ENCODE measurements at places on chromosomes 3 and 15.
A peak's percentile ranks its signal among the peaks of the same experiment; 100 is the strongest.

- no peak for DNase-seq
Observed at GRCh38 chr3:195508185-195508584, 34.9 kb downstream of the PPP1R2 start.

DNA sequence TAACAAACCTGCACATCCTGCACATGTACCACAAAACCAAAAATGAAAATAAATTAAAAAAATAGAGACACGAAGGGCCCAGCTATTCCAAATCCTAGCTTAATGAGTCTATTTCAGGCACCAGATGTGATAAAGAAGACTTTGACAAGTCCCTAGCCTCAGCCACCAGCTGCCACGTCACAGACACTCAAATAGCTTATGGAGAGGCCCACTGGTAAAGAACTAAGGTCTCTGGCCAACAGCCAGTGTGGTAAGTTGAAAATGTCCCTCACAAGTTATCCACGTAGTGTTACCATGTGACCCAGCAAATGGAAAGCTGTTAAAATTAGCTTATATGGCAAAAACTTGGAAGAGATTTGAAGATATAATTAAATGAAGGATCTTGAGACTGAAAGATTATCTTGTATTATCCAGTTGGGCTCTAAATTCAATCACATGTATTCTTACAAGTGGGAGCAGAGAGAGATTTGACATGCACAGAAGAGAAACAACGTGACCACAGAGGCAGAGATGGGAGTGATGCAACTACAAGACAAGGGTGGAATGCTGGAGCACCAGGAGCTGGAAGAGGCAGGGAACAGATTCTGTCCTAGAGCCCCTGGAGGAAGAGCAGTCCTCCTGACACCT lies 10.9 kb downstream of the ACSBG1 start:
- DNase-seq, result peak; percentile 34

DNA sequence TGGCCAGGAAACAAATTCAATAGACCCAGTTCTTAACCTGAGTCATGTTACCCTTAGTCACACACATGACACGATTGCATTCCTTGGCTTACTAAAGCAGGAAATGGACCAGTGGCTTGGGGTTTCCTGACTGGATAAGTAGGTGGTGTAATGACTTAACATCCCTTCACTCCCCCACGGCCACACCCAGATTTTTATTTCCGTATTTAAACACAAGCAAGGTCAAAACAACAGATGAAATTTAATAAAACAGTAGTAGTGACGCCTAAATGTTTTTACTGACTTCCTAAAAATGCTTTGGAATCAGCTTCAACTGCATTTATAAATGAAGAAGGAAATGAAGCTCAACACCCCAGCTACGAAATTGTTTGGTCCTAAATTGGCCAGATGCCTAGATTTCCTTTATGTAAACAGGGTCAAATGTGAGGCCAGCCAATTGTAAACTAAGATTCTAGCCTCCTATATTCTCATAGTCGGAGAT lies 324.3 kb downstream of the CHST2 start:
- DNase-seq, result peak; percentile 99

DNA sequence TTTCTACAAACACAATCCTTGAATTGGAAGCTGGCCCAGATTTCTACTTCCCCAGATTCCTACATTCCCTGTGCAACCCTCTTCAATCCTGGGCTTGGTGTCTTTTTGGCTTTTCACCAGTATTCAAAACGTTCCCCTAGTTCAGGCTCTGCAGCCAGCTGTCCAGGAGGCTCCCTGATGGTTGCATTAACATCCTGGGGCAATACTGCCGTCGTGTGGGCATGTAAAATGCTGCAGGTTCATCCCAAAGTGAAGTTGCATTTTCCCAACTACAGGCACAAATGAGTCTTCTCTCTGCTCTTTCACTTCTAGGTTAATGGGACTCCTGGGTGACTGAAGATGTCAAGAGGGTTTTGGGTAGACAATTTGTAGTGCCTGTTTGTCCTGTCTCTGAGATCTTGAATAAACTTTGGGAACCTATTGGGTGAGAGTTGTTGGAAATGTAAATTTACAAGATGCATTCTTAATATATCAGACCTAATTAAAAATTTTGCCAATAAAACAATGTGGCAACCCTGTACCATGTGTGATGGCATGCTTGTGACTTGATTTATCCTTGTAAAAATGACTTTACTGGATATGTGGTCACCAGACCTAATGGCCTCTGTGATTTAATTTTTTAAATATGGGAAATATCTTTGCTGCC lies 28.6 kb downstream of the SOX14 start:
- peak; percentile 43 for DNase-seq

DNA sequence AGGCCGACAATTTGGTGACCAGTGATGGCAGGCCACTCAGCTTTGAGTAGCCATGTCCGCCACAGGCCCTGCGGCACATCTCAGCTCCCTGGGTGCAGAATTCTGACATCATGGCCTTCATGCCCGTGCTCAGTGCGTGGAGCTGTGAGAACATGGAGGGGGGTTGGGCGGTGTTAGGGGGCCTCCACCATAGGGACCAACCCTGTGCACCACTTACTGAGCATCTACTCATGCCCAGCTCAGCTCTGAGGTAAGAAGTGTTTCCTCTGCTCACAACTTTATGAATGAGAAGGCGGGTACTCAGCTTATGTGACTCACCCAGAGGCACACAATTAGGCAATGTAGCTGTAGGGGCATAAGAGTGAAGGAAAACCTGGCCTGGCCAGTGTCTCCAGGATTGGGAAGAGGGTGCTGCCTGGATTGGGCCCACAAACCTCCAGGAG lies 10.5 kb downstream of the ACOX2 start:
- DNase-seq, result peak; percentile 96

DNA sequence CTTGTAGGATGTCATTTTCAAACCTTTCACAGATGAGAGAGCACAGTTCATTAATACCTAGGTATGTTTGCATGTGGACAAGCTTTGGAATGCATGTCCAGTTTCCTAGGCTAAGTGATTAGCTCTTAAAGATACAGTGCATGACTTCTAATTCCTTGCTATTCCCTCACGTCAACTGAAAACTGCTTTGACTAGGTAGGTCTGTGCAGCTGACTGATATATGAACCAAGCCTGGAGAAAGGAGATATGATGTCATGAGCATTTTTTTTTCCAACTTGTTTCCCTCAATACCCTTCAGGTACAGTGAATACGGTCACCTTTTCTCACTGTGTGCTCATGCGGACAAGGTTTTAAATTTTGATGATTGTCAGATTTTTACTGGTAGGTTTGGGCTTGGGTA lies 41.6 kb upstream of the TASOR start:
- DNase-seq, result no peak

DNA sequence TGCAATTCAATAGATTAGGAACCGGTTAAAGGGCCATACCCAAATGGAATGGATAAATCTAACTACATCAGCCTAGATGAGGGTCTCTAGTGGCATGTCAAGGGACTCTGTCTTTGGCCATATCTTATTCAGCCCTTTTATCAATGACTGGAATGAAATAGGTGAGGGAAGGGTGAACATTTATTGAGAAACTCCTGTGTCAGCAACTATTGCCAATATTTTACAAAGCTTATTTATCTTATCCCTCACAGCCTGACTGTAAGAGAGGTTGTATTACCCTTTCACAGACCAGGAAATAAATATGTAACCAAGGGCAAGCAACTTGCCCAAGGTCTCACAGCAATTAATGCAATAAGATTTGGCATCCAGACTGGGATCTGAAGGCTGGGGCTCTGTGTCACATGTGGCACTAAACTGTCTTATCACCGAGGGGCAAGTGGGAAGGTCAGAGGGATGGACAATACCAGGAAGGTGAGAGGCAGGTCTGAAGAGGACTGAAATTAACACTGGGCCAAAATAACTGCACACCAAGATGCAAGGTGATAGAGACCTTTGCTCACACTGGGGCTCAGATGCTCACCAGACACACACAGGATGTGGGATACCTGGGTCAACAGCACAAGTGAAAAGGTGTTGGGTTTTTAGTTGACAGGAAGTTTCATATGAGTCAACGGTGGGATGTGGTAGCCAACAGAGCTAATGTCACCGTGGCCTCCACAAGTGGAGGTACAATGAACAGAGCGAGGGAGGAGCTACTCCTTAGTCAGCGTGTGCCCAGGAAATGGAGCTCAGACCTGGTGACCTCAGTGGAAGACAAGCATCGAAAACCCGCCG lies 261.3 kb downstream of the RPLP1 start:
- DNase-seq, result no peak

DNA sequence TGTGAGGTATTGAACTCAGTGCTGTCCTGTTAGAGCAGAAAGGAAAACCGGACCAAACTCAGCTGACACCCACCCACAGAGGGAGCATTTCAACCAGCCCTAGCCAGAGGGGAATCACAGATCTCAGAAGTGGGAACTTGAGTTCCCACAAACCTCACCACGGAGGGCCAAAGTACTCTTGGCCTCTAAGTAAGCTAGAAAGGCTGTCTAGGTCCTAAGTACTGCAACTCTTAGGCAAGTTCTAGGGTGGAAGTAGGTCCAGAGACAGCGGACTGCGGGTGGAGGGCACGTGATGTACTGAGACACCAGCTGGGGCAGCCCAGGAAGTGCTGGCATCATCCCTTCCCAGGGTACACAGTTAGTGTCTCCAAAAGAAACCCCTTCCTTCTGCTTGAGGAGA lies 34.1 kb downstream of the EOMES start:
- DNase-seq, result no peak

DNA sequence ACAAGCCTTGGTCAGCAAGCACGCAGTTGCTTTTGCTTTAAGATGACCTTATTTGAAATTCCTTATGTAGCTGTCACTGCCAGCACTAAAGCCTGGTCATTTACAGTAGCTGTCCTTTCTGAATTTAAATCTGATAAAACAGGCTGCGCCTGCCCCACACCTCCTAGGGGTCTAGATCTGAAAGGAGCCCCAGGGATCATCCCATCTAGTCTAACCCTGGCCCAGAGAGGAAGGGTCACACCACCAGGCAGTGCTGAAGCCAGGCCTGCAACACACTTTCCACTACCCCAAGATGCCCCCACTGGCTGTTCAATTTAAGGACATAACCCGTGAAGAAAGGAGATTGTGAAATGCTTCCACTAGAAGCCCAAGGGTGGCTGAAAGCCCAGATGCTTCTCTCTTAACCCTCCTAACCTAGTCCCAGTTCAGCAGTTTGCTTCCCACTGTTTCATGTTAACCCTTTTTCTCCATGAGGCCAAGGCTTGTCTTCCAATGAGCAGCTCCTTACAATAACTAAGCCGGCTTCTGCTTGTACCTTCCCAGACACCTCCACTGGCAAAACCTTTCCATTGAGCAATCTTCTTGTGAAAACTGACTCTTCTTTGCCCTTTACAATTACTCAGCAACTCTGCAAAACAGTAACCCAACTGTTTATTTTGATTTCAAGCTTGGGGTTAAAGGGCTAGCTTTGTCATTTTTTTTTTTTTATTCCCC lies 198.9 kb upstream of the LPP start:
- peak; percentile 90 for DNase-seq

DNA sequence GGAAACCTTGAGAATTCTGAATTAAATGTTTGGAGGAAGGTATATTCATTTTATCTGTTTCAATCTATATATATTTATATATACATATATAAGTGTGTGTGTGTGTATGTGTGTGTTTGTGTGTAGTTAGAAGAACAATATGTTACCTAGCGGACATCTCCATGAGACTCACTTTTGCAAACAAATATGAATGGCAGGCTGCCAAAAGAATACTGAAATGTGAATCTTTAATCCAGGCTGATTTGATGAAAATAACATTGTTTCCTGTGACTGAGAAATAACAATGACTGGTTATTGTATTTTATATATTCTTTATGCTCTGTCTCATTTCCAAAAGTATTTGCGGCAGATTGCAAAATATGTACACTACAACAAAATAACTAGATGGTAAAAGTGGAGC lies 255.5 kb upstream of the TGFBR2 start:
- DNase-seq, result no peak

DNA sequence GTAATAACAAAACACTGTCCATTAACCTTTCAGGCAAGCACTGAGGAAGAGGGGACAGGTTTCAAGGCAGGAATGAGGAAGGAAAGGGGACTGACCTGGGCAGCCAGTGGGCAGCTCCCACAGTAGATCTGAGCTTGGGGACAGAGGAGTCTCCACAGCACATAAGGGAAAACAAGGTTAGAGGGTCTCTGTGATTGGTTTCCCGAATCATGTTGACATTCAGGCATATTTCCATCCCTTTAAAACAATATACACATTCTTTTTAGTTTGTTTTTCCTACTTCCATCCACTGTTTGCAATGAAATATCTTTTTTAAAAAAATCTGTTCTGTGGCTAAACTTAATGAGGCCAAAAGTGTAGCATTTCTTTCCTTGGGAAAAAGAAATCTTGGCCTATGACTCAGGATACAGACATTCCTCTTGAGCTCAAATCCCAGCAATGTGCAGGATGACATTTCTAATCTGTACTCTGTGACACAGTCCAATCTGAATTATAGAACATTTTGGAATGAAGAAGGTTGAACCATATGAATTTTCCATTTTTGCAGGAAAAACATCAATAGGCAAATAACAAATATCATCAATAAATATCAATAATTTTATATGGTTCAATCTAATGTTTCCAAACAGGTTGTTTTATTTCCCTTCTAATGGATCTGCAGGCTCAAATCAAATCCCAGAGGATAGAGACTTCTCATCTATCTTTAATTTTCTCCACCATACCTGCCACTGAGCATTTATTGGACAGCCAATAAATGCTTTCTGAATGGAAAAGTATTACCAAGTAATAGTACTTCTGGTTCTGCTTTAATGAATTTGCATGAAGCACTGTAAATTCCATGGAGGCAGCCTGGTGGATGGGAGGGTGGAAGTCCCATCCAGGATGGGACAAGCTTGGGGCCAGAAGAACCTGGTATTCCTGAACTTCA lies 54.1 kb downstream of the ITGB5 start:
- DNase-seq, result peak; percentile 82

DNA sequence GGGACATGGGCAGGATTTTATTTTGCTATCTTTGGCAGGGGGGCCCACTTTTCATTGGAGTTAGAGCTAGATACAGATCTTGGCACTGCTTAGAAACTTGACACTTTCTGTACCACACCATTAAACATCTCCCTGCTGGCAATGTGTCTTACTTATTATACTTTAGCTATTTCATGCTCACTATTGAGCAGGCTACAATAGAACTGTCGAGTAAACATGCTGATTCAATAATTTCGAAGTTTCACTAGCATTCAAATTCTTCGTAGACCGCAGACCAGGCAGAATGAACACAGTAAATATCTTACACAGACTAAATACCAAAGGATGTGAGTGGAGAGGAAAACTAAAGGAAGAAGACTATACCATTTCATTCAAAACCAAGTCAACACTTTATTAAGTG lies 180.8 kb downstream of the UNC13C start:
- no peak for DNase-seq

DNA sequence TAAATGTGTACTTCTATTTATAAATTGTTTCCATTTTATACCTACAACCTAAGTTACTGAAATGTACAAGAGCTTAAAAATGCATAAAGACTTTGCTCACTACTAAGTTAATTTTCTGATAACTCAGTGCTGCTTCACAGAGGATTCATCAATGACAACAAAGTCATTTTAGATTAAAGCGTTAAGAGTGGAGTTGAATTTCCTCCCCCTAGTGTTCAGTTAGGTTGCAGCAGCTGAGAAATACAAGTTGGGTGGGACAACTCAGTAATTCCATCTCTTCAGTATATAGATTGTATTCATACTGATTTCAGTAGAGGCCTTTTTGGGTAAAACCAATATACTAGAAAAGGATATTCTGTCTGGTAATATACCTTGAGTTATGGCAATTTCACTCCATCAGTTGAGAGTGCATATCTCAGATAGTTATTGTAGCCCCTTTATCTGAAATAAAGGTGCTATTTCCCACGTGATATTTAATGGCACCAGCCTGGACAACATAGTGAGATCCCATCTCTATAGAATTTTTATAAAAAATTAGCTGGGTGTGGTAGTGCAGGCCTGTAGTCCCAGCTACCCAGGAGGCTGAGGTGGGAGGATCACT lies 6.9 kb upstream of the RPL35A start:
- DNase-seq, result peak; percentile 70

GRCh38 chr3:186642014-186642413 lies 1.8 kb downstream of the FETUB start:
- no peak for DNase-seq
